Memory B cell (primary cell): ENCODE measurements at places on chromosomes 11 and 22.

DNA sequence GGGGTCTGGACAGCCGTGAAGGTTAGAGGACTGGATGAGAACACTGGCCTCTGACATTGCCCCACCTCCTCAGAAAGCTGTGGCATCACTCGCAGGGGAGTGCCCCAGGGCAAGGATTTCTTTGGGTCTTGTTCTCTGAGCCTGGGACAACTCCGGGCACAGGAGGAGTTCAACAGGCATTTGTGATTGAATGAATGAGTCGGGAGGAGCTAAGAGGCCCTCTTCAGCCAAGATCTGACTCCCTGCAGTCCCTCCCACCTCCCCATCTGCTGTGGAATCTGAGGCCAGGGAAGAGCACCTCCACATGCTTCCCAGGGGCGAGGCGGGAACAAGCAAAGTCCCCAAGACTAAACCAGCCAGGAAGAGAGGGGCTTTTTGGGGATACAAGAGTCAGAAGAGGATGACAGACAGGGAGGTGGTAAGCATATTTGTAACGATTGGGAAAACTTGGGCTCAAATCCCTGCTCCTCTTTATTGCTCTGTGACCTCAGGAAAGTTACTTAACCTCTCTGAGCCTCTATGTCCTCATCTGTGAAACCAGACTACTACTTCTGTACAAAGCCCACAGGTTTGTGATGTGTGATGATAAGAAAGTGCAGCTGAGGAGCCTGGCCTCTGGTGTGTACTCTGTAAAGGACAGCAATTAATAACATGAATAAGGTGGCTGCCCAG is 6.4 kb downstream of the TP53I11 start:
- DNase-seq: no peak

DNA sequence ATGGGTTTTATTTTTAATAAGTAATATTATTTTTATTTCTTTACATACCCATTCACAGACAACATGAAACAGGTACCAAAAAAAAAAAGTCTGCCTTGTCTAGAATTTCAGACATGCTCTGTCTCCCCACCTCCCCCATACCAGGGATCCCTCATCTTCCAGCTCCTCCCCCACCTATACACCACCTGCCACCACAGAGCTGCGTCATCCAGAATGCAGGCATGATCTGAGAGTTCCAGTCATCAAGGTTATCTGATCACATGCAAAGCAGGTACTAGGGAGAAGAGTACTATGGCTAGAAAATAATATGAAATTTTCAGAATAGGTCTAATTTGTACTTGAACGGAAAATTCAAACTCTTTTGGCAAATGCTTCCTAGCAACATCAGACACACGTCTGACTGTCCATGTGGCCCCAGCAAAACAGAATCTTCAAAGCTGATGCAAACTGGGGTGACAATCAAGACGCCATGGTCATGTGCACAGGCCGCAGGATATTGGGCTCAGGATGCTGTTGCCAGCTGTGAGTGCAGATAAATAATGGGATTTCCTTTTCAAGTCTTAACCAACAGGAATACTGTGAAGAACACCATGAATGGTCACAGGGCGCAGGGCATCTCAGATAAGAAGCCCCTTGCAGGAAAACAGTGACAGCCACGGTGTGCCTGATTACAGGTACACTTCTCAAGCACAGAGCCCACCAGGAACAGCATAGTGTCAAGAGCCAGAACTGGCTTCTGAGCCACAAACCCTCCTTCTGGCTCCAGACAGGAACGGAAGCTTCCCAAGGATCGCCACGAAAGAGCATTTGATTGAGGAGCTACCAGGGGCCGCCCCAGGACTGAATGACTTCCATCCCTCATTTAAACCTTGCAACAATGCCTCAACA is 169.5 kb downstream of the EFCAB6 start:
- no peak for DNase-seq

DNA sequence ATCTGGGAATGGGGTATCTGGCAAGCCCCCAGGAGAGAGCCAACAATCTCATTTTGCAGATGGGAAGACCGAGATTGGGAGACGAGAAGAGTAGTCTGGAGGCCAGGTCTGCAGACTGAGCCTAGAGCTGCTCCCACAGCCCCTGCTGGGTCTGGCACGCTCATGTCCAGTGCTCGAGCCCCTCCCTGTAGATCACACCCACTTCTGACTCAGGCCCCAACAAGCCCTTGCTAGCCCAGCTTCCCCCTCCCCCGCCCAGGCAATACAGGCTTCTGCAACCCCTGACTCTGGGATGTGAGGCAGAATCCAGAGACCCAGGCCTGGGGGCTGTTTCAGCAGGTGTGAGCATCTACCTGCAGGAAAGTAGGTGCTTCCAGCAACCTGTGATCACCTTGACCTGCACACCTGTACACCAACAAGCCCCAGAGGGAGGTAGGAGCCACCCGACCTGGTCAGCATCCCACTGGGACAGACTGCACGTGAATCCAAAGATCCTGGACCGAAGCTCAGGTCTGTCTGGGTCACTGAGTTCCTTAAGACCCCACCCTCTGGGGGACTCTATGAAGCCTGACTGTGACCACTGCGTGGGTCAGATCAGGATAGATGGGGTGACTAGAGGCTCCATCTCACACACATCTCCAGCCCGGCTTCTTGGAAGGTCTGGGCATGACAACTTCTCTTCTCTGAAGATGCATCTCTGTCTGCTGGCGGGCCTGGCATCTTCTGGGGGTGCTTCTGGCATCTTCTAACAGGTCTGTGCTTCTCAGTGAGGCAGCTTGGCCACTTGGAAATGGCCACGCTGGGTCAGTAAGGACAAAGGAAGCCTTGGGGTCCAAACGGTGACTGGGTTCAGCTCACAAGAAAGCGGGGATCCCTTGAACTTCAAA is 29.3 kb downstream of the LINC01488 start:
- DNase-seq: no peak

DNA sequence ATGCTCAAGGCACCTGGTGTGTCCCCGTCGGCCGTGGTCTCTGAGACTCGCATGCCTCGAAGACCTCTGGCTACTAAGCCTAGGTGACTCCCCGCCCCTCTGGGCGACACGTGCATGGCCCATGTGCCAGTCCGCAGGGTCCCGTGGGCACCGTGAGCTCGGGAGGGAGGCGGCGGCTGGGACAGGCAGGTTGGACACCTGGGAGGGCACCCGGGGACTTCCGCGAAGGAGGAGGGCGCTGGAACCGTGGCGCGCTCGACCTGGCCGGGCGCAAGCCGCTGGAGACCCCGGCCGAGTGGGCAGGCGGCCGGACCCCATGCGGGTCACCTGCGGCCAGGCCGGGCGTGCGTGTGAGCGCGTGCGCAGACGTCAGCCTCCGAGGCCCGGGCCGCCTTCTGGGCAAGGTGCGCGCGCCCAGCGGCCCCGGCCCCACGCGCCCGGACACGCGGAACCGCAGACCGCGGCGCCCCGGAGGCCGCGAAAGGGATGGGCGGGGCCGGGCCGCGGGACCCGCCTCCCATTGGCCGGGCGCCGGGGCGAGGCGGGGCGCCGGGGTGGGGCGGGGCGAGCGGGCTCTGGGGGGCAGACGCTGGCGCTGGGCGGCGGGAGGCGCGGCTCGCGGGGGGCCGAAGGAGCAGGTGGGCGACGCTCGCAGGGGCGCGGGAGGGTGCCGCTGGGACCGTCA is 579 bp upstream of the RASD2 start:
- peak; percentile 58 for DNase-seq
